GM23248 (cell line): ENCODE measurements at places on chromosomes 7 and 10. TPM values are rescaled to one million over a fixed set of nuclear protein-coding genes. Genes with fewer than 3 reads are reported as not detected.

GRCh38 chr10:2049560-2049959 is 312.2 kb upstream of the ADARB2 start:
- H3K36me3 ChIP-seq, result no peaks in the 10 kb centered on the region
- DNase-seq, result no peak
- no peaks in the 10 kb centered on the region for H3K4me1 ChIP-seq
- no peak overlapping the region for H3K27ac ChIP-seq
- no peaks in the 10 kb centered on the region for H3K27me3 ChIP-seq
- no peak overlapping the region for H3K4me3 ChIP-seq

Gene TDRD1
- not detected in 2 replicates for total RNA-seq

Gene ZNF775
- total RNA-seq, result 3.9 and 5.2 TPM in 2 replicates

Gene COBL
- not detected in 2 replicates for total RNA-seq

Gene NPFFR1
- not detected in 2 replicates for total RNA-seq

- no peaks in the 10 kb centered on the region for H3K36me3 ChIP-seq
- H3K27me3 ChIP-seq, result no peaks in the 10 kb centered on the region
- DNase-seq, result no peak
- no peak overlapping the region for H3K4me3 ChIP-seq
Observed at GRCh38 chr10:28637346-28637745, 40.0 kb upstream of the BAMBI start.

Gene CDHR1
- total RNA-seq, result not detected in 2 replicates

GRCh38 chr10:100930368-100930767 is 17.6 kb downstream of the SLF2 start:
- no peak overlapping the region for H3K4me3 ChIP-seq
- H3K27ac ChIP-seq, result no peak overlapping the region
- H3K36me3 ChIP-seq, result peaks cover 77% of the 10 kb centered on the region
- no peaks in the 10 kb centered on the region for H3K4me1 ChIP-seq
